Hindlimb muscle (tissue), 1 donor: ENCODE measurements at places on chromosomes 1 and 21.

GRCh38 chr1:101005871-101006270 is 19.7 kb downstream of the DPH5 start:
- no peak for DNase-seq

- DNase-seq = no peak
Measured at GRCh38 chr1:98813738-98814309, 152.3 kb downstream of the SNX7 start.

DNA sequence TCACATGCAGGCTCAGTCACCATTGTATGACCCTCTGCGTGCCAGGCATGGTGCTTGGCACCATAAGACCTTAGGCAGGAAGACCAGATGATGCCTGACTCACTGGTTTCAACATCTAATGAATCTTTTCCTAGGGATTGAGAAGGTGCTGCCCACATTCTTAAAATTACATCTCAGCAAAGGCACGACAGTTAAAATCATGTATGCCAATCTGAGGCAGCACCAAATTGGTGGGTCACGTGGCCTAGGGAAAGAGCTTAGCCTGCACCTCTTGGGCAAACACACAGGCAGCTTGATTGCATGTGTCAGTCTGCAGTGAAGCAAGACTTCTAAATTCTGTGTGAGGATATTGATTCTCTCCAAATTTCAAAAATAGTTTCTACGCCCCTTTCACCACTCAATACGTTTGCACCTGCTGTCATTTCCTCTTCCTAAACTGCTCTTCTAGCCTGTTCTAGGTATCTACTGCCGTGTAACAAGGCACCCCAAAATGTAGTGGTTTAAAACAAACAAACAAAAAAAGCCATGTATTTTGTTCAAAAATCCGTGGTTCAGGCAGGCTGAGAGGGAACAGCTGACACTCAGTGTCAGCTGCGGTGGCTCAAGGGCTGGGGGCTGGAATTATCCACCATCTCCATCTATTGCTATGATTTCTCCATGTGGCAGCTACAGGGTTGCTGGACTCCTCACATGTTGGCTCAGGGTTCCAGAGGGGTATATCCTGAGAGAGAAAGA is 160.2 kb upstream of the FGGY start:
- DNase-seq = no peak

- DNase-seq = no peak
Measured at GRCh38 chr1:97571760-97572159, 349.1 kb downstream of the DPYD start.

GRCh38 chr1:28470146-28470545 is 35.7 kb upstream of the RCC1 start:
- DNase-seq = no peak

DNA sequence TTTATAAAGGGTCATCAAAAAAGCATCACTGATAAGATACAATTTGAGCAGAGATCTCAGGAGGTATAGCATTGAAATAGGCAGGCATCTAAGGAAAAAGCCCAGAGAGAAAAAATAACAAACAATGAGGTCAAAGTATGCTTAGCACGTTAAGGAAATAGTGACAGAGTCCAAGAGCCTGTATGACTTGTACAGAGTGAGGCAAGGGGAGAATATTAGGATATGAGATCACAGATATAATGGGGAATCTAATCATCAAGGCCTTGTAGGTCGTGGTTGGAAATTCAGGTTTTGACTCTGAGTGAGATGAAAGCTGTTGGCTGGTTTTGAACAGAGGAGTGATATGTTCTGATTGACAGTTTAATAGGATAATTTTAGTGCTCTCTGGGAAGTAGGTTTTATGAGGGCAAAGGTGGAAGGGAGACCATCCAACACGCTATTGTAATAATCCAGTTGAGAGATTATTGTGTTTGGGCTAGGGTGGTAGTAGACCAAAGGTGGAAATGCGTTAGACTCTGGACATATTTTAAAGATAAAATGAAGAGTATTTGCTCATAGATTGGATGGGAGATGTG is 644.6 kb upstream of the TMPRSS15 start:
- DNase-seq = no peak

GRCh38 chr1:164774413-164774812 is 215.4 kb downstream of the PBX1 start:
- DNase-seq = no peak

DNA sequence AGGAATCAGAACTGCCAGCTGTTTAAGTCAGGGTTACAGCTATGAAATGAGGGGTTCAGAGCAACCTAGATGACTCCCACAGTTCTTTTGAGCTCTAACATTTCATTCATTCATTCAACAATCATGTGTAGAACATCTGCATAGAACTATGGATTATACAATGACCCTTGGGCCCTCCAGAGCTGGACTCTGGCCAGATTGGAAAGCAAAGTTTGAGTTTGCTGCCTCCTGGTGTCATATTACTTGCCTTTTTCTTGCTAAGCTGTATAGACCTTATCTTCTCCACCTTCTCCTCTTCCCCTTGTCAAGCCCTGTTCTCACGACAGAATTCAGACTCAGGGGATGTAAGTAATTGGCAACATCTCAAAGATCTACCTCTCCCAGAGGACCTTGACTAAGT is 4.0 kb downstream of the CASQ2 start:
- no peak for DNase-seq

DNA sequence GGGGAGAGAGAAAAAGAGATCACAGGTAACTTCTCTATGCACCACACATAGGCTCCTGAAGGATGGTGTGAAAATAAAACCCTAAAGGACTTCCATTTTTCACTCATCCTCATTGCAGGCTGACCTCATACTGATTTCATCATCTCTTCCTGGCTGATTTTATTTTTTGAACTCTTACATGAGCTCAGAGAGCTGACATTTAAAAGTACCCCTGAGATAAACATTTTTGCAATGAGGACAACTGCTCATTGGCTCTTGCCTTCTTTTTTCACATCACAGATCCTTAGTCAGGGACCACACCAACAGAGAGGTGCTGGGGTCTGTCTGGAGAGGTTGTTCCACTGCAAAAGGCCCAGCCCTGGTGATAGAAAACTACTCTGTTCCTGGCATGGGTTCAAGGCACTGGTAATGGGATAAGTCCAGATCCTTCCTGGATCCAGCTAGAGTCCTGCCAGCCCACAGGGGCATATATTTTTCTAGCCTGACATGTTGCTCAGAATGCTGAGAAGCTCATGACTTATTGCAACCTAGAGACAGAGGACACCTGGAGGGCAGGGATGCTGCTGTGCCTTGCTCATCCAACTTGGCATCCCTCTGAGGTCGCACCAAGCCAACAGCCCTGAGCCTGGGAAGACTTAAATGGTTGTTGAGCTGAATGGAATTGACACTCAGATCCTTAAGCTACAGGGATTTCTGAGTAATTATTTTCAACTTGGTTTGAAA is 360.0 kb downstream of the HHAT start:
- no peak for DNase-seq

GRCh38 chr1:227378181-227378580 is 59.9 kb upstream of the CDC42BPA start:
- no peak for DNase-seq

GRCh38 chr1:226134170-226135058 is 52.1 kb downstream of the ACBD3 start:
- DNase-seq = no peak

DNA sequence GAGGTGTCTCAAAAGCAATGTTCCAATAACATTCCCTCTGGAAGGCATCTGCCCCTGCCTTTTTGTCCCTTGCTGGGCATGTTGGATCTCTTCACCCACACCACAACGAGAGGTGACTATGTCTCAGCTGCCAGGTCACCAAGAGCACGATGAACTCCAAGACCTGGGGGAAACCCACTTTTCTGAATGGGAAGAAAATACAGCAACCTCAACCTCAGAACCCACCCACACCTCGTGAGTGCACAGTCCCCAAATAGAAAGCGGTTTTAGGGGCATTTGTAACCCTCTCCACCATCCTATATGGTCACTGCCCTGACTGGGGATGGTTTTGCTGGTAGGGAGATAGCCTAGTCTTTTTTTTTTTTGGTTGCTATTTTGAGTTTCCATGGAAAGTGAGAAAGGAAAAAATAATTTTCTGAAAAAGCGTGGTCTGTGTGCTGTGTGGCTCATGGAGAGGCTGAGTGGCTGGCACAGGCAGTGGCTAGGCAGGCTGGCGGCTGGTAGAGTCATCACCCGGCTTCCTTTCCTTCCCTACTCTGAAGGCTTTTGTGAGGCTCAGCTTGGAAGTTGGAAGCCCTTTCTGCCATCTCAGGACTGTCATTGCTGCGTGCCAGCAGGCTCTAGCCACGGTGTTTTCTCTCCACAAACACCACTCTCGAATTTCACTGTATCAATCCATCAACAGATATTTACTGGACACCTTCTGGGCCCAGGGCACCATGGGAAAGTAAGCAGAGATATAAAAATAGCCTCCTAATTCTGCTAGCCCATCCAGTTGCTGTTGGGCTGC is 15.8 kb downstream of the TSPAN2 start:
- no peak for DNase-seq

- no peak for DNase-seq
Measured at GRCh38 chr1:61391730-61392129, 309.4 kb downstream of the NFIA start.

- DNase-seq = no peak
Measured at GRCh38 chr1:29380532-29380931, 144.2 kb downstream of the PTPRU start.

DNA sequence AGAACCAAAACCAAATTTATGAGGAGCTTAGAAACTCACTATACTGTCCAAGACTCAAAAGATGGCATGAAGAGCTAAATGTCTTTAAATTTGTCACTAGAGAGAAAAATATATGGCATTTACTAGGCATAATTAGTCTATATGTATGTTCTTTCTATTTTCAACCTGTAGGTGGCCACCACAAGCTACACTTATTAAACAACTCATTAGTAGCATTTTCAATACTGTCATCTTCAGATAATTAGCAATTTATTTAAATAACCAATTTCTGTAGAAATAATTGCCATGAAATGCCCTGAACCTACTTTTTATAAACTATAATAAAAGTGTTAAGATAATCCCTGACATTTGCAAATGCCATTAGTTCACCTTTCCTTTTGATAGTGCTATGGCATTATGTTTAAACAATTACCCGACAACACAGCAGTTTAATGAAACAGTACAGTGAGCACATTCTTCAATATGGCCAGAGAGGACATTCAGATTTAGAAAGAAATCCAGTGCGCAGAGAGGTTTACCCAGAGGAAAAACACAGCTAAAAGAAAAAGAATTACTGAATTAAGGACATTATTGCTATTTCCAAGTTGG is 522.5 kb downstream of the PTBP2 start:
- no peak for DNase-seq

DNA sequence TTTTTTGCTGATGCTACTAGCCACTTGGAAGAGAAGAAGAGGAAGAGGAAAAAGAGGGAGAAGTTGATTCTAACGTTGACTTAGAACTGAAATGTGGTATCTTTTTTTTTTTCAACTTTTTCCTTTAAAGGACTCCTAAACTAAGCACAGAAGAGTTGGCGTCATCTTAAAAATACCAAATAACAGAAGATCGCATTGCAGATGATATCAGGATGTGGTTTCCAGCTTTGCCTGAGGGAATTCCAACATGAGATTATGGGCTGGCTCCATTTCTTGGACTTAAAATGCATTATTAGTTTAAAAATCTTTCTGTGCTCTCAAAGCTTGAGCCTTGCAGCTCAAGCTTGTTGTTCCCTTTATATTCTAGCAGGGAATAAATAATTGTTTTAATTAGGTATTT is 29.8 kb downstream of the WDR3 start:
- DNase-seq = no peak

DNA sequence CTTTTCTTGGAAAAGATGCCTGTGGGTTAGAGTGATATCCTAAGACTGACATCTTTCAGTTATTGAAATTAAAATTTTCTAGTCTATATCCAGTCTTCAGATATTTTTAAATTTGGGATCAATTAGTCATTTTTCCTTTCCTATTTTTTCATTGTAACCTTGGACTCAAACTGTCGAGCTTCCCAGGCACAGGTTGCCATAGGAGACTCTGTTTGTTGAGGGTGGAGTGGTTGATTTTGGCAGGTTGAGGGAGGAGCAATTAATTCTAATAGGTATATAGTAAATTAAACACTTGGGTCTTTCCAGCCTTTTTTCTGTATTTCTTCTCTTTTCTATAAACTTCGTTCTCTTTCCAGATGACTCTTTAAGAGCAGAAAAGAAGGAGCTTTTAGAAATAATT is 326.8 kb downstream of the ASTN1 start:
- no peak for DNase-seq

- DNase-seq = no peak
Measured at GRCh38 chr1:84538599-84538998, 32.2 kb upstream of the GNG5 start.

DNA sequence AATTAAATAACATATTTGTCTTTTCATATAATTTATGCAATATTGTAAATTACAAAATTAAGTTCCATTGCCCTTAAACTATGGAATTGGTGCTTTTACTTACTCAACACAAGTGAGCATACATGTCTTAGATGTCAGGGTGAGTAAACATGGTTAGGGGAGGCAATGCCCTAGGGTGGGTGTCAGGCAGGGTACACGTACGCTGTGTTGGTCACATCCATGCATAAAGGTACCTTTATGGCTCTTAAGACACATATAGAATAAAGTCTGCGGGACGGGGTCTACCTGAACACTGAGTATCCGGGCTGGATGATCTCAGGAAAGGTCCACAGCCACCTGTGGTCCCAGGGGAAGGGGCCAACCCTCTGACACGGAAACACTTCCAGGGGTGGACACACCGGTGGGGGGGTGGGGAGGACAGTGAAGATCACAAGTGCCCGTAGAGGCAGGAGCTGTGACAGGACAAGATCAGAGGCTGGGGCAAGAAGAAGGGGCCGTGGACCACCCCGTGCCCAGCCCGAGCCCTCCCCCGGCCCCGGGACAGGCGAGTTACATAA is 720 bp downstream of the LIN9 start:
- peak; percentile 3 for DNase-seq

- DNase-seq = no peak
Measured at GRCh38 chr1:53644496-53644895, 94.5 kb downstream of the GLIS1 start.

DNA sequence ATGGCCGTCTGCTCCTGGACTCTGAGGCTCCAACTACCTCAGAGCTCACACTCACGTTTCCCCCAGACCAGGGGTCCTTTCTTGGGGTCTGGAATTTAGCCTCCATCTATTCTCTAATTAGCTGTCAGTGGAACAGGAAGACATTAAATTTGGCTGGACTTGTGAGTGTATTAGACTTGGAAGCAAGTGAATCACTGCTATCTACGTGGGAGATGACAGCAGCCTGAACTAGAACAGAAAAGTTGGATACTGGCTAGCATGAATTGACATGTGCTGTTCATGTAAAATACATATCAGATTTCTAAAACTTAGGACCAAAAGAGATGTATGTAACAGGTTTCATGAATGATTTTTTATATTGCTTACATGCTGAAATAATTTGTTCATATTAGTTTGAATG is 28.0 kb downstream of the TAF5L start:
- no peak for DNase-seq

GRCh38 chr1:58964428-58964827 is 180.6 kb upstream of the JUN start:
- no peak for DNase-seq

GRCh38 chr1:229557200-229557850 is 1.2 kb downstream of the ABCB10 start:
- no peak for DNase-seq

GRCh38 chr1:20696397-20697333 is 21.1 kb downstream of the KIF17 start:
- peak; percentile 83 for DNase-seq
